ENCODE measurements at places on chromosomes 7 and 10. TPM values are rescaled to one million over a fixed set of nuclear protein-coding genes. Genes with fewer than 3 reads are reported as not detected.

- H3K27me3 ChIP-seq: no peaks in the 10 kb centered on the region
- no peak overlapping the region for H3K4me3 ChIP-seq
- no peaks in the 10 kb centered on the region for H3K36me3 ChIP-seq
- no peaks in the 10 kb centered on the region for H3K4me1 ChIP-seq
- no peak for ATAC-seq
Observed at GRCh38 chr7:48140001-48140681, 31.1 kb upstream of the ABCA13 start.

- no peak for ATAC-seq
- no peaks in the 10 kb centered on the region for H3K27me3 ChIP-seq
- no peak overlapping the region for H3K4me3 ChIP-seq
- no peaks in the 10 kb centered on the region for H3K36me3 ChIP-seq
- no peaks in the 10 kb centered on the region for H3K4me1 ChIP-seq
- H3K27ac ChIP-seq: no peak overlapping the region
Observed at GRCh38 chr7:146725520-146725919, 608.9 kb downstream of the CNTNAP2 start.

GRCh38 chr10:64896582-64896981, 1375.4 kb downstream of the REEP3 start:
- H3K27ac ChIP-seq: no peak overlapping the region
- no peaks in the 10 kb centered on the region for H3K36me3 ChIP-seq
- no peak for ATAC-seq
- H3K27me3 ChIP-seq: no peaks in the 10 kb centered on the region
- no peak overlapping the region for H3K4me3 ChIP-seq
- no peaks in the 10 kb centered on the region for H3K4me1 ChIP-seq

GRCh38 chr7:30604901-30605300, 10.2 kb downstream of the GARS1 start:
- no peak for ATAC-seq
- H3K36me3 ChIP-seq: peaks cover 10% of the 10 kb centered on the region
- H3K4me1 ChIP-seq: no peaks in the 10 kb centered on the region
- no peak overlapping the region for H3K27ac ChIP-seq
- H3K4me3 ChIP-seq: no peak overlapping the region

GRCh38 chr7:66308411-66308810, 103.3 kb downstream of the TPST1 start:
- no peaks in the 10 kb centered on the region for H3K27me3 ChIP-seq
- no peak for ATAC-seq
- H3K27ac ChIP-seq: no peak overlapping the region

- H3K27ac ChIP-seq: no peak overlapping the region
- no peak overlapping the region for H3K4me3 ChIP-seq
Observed at GRCh38 chr10:20598590-20598989, 298.5 kb downstream of the NEBL start.

GRCh38 chr10:35848412-35848811, 206.3 kb upstream of the FZD8 start:
- ATAC-seq: no peak
- H3K4me1 ChIP-seq: no peaks in the 10 kb centered on the region
- no peak overlapping the region for H3K4me3 ChIP-seq

DNA sequence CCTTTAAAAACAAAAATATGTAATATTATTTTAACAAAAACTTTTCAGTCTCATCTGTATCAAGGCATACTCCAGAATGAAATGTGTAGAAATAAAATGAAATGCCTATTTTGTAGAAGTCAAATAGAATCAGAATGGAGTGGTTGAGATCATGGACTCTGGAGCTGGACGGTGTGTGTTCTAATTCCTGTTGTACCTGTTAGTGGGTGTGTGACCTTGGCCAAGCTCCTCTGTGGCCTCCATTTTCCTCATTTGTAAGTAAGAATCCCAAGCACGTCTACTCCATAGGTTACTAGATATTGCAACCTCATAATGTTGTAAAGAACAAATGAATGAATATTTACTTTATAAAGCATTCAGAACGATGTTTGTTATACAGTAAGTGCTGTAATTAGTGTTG, 74.9 kb downstream of the HDAC9 start:
- H3K4me1 ChIP-seq: no peaks in the 10 kb centered on the region
- H3K36me3 ChIP-seq: peaks cover 10% of the 10 kb centered on the region
- ATAC-seq: no peak
- no peak overlapping the region for H3K27ac ChIP-seq
- H3K4me3 ChIP-seq: no peak overlapping the region

GRCh38 chr10:89153971-89154370, 53.1 kb downstream of the CH25H start:
- ATAC-seq: no peak
- H3K27me3 ChIP-seq: no peaks in the 10 kb centered on the region
- no peak overlapping the region for H3K4me3 ChIP-seq
- H3K36me3 ChIP-seq: no peaks in the 10 kb centered on the region

GRCh38 chr10:119407254-119407777, 135.2 kb downstream of the RGS10 start:
- H3K36me3 ChIP-seq: no peaks in the 10 kb centered on the region
- no peaks in the 10 kb centered on the region for H3K4me1 ChIP-seq
- H3K4me3 ChIP-seq: no peak overlapping the region
- no peak for ATAC-seq

GRCh38 chr10:29866356-29866755, 193.0 kb downstream of the JCAD start:
- ATAC-seq: no peak
- H3K27me3 ChIP-seq: no peaks in the 10 kb centered on the region
- no peaks in the 10 kb centered on the region for H3K36me3 ChIP-seq
- H3K4me3 ChIP-seq: no peak overlapping the region
- no peaks in the 10 kb centered on the region for H3K4me1 ChIP-seq
- H3K27ac ChIP-seq: no peak overlapping the region

DNA sequence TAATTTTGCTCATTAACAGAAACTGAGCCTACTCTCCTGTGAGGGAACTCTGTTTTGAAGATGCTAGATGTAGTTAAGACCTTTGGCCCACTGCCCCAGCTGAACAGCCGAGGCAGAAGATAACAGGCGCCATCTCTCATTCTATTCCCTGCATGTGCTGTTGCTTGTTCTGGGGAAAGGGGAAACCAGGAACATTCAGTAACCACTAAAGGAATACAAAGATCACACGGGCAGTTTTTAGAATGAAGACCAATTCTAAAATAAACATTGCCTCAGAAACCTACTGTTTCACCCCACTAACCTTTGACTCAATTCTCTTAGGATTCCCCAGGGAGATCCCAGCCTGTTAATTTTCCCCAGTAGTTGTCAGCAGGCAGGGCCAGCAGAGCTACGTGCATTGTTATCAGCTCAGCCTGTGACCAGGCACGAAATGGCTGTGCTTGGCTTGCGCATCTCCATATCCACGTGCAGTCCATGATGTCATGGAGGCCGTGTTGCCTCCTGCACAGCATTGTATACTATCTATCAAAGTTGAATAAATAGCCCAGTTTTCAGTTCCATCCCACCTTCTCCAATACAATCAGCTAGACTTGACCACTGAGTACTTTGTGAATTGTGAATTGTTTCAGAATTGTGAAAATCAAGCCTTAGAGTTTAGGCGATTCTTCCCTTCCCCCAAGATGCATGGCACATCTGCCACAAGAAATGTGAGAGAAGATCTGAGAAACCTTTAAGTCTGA, 36.0 kb downstream of the ANK3 start:
- no peaks in the 10 kb centered on the region for H3K36me3 ChIP-seq
- ATAC-seq: no peak
- no peak overlapping the region for H3K4me3 ChIP-seq
- no peaks in the 10 kb centered on the region for H3K27me3 ChIP-seq
- no peaks in the 10 kb centered on the region for H3K4me1 ChIP-seq
- no peak overlapping the region for H3K27ac ChIP-seq

DNA sequence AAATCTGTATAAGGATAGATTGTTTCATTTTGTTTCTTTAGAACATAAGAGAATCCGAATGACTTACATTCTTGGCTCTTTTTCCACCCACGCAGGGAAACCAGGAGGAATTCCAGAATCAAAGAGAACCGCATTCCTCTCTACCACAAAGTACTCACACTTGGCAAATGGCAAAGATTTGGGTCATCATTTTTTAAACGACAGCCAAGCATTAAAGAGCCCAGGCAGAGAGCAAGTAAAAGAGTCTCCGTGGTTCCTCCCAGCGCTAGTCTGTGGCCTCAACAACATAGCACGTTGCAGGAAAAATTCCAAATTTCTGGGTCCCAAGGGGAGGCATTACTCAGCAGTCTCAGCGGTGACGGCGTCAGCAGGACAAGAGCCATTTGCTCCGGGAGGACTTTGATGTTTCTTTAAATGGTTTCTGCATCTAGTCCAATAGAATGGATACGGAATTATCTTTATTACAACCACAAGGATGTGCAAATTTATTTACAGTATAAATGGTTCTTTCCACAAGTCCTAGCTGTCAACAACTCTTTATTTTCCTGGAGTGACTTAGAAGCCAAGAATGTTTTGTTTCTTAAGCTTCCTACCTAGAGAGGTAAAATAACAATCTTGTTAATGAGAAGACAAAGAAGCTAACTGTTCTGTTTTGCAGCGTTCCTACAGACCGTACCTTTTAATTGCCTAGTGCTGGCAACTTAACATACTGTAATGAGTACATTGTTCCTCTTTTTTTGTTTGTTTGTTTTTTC, 232.5 kb downstream of the SKIDA1 start:
- peak; percentile 89 for ATAC-seq
- H3K36me3 ChIP-seq: no peaks in the 10 kb centered on the region
- peak overlapping the region; percentile 29 for H3K4me3 ChIP-seq
- H3K27ac ChIP-seq: peak overlapping the region; percentile 36

DNA sequence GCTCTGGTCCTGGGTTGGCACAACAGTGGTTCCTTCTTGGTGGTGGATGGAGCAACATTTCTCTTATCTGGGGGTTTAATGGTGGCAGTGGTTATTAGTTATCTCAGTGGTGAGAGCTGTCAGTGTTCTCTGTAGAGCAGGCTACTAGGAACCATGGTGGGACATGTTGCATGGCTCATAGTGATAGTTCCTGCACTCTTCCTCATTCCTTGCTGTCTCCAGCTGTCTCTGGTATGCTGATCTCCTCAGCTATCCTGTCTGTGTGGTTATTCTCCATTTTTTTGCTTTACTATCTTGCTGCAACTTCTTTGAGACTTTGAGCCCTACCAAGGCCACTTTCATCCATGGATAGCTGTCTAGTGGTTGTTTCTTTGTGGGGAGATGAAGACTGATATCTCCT, 44.0 kb downstream of the CCDC7 start:
- no peak for ATAC-seq
- no peaks in the 10 kb centered on the region for H3K4me1 ChIP-seq
- H3K27ac ChIP-seq: no peak overlapping the region
- peaks cover 24% of the 10 kb centered on the region for H3K36me3 ChIP-seq

- no peak overlapping the region for H3K4me3 ChIP-seq
- H3K4me1 ChIP-seq: peaks cover 3% of the 10 kb centered on the region
- no peak for ATAC-seq
- H3K27ac ChIP-seq: peak overlapping the region; percentile 45
Observed at GRCh38 chr7:30172451-30172850, 37.7 kb downstream of the MTURN start.

DNA sequence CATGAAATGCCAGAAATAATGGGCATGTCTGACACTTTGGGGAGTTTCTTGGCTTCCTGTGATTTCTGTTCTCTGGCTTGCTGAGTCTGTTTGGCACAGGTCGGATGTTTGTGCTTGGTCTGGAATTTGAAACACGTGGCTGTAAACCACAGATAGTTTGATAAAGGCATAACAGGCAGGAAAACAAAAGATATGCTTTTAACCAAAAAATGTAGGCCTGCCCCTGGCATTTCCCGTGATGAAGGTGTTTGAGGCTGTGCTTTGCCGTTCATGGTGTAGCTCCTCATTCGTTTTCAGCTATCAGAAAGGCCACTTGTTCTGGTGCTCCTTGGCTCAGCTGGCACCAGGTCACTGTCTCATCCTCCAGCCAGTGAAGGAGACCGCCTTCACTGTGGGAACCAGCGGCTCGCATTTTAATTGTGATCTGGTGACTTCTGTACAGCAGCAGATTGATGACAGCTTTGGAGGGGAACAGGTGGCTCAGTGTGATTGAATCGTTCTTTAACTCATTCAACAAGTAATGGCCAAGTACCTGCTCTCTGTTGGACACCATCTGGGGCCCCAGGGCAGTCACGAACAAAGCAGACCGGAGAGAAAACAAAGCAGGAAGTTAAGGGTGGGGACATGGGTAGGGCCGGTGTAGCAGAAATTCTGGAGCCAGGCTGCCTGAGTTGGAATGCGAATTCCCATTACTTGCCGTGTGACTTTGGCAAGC, 111.5 kb downstream of the CCNY start:
- H3K4me3 ChIP-seq: no peak overlapping the region
- no peak overlapping the region for H3K27ac ChIP-seq
- H3K27me3 ChIP-seq: no peaks in the 10 kb centered on the region
- no peaks in the 10 kb centered on the region for H3K36me3 ChIP-seq
- no peak for ATAC-seq

DNA sequence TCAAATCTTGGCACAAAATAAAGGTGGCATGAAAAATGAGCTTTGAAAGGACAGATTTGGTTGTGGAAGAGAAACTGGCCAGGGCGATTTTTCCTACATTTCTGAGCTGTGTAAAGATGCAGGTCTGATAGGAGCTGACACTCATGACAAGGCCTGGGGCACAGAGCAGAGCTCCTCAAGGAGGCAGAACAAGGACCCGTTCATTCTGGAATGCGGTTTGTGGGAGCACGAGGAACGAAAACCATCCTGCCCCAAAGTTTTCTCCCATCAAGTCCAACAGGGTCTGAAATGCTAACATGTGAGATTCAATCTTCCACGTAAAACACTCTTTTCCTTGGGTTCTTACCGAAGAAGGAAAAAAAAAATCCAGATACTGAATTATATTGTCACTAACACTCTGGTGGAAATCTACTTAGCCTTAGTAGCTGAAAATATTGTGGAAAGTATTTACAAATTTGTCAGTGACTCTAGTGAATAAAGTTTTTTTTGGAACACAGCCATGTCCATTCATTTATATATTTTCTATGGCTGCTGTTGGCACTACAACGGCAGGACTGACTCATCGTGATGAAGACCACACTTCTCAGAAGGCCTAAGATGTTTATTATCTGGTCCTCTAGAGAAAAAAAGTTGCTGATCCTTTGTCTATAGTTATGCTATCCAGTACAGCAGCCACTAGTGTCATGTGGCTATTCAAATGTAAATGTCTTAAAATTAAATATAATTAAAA, 215.7 kb downstream of the BAMBI start:
- no peaks in the 10 kb centered on the region for H3K27me3 ChIP-seq
- no peak overlapping the region for H3K27ac ChIP-seq
- no peak for ATAC-seq
- no peak overlapping the region for H3K4me3 ChIP-seq

GNAT3 gene
- not detected for total RNA-seq

FAM25C gene
- total RNA-seq: not detected

IFIT3 gene
- total RNA-seq: 15.5 TPM

GBX1 gene
- total RNA-seq: not detected

GRM8 gene
- total RNA-seq: 0.07 TPM

CLCN1 gene
- not detected for total RNA-seq

EBLN1 gene
- not detected for total RNA-seq

SAMD9 gene
- total RNA-seq: 2.4 TPM

LRRC4 gene
- 0.82 TPM for total RNA-seq

PAX2 gene
- not detected for total RNA-seq

WNT8B gene
- not detected for total RNA-seq

INSYN2A gene
- not detected for total RNA-seq

Measured in gastroesophageal sphincter (tissue), 4 donors.